ENCODE measurements at places on chromosomes 2 and 18.

DNA sequence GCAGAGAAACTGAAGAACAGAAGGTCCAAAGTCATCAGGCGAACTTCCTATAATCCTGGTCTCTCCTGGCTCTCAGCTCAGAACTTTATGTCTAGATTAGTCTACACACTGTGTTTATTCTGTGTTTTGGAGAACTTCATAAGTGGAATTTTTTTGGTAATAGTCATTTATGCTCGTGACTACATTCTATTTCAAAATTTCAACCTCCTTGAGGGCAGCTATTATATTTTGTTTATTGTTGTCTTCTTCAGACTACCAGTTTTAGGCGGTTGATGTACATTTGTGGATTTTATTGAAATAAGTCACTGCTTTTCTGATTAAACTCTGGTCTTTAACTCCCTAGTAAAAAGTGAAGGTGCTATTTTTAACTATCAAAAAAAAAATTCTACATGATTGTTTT, 816.6 kb downstream of the SATB2 start:
- DNase-seq = no peak

- DNase-seq = no peak
Measured at GRCh38 chr2:16713011-16713423, 47.4 kb upstream of the CYRIA start.

DNA sequence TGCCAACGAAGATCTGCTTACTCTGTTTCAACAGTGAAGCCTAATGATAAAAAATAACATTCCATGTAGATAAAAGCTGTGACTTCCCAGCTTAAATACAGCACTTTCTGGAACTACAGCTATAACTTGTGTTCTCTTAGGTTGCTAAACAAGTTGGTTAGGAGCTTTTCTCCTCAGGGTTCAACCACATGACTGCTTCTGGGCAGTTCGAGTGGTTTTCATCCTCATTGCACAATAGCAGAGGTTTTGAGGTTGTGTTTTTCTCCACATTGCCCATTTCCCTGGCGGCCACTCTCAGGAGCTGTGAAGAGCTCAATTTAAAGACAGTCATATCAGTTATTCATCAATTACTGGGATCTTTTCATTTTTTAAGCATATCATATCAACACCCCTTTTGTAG, 102.2 kb upstream of the CYP1B1 start:
- DNase-seq = no peak

- DNase-seq = no peak
Measured at GRCh38 chr2:39571111-39571731, 94.5 kb upstream of the TMEM178A start.

GRCh38 chr2:25042321-25043240, 705 bp downstream of the EFR3B start:
- DNase-seq = no peak

GRCh38 chr2:19371996-19372582, 13.7 kb upstream of the OSR1 start:
- DNase-seq = no peak

All from CD4-positive, alpha-beta T cell treated with Interleukin-1 beta for 1 hour (primary cell).